ENCODE measurements at places on chromosomes 1 and 21.
A peak's percentile ranks its signal among the peaks of the same experiment; 100 is the strongest.

DNA sequence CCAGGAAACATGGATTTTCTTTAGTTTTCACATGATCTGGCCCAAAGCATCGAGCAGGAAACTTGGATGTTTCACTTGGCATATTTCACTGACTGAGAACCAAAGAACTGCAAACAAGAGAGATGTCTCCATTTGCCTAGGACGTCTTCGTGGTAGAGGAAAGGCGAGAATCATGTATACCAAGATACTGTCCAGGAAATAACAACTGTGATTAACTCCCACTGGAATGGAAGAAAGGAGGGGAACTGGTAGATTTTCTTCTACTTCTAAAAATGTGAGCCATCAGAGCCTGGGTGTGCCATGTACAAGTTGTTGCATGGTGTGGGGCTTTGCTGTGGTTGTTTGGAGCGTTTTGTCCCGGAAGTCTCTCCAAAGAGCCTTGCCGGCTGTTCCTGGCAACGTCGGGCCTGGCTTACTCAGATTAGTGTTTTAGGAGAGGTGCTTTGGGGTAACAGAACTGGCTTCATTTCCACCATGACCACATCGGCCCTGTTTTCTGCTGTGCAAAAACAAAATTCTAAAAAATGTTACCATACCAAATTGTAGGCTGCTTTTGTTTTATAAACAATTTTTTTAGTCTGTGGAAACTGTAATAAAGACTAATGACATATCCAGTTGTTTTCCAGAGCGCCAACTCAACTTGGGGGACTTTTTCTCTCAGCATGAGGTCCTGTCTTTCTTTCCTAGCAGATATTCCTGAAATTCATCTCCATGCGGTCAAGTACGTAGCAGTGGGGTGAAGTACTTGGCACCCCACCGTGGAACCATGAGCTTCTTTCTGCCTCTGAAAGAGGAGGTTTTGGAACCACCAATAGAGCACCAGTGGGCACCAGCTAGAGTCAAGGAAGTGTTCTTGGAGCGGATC, 118.3 kb downstream of the TM2D1 start:
- DNase-seq = no peak

- DNase-seq = no peak
These were observed 290.0 kb downstream of the S1PR1 start for GRCh38 chr1:101526813-101527212.

DNA sequence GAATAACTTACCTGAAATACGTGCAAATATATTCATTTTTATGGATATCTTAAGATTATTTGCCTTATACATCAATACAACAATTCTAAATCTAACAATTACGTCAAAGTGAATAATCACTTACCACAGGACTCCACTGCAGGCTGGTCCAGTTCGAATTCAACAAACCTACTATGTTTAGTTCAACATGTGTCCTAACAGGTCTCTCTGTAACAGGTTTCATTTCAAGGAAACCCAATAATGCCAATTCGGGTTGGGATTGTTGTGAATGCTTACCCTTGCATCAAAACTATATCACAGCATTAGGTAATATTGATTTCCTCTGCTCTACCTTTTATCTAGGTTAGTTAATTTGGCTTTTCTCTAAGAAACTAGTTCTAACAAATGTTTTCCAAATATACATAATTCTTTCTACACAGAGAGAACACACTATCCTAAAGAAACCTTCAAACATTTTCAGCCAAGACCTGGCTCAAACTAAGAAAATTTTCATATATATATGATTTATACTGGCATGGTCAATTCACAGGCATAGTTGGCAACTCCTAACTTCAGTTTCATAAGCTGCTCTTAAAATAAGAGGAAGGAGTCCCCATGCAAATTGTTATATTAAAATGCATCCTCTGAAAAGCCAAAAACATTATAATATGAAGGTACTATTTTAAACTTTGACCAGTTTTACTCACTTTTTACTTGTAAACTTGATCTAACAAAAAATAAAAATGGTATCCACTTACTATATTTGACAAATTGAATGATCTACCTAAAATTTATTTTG, 4.5 kb downstream of the IVNS1ABP start:
- DNase-seq = no peak

DNA sequence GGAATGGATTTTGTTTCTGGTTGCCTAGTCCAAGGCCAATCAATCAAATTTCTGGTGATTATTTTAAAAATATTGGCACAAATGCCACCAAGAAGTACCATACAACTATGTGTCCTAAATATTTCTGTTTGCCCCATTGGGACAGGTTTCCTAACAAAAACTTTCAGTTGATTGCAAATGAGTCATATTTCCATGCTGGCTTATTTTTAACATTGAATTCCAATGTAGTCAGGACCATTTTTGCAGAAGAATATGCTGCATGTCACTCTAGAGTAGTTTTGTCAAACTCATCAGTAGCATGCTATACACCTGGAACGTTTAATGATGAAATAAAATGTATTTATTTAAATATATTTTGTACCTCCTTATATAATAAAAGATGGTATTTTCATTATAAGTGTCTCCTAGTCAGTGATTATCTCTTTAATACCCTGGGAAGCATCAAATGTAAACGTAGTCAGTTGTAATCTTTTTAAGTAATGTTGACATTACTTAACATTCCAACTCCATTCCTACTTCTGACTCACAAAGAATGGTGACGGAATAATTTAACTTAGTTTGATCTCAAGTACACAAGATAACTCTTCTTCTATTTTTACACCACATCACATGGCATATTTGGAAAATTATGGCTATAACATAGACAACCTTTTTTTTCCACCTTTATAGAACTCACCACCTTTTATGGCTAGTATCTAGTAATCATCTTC, 39.0 kb upstream of the USH2A start:
- DNase-seq = no peak

DNA sequence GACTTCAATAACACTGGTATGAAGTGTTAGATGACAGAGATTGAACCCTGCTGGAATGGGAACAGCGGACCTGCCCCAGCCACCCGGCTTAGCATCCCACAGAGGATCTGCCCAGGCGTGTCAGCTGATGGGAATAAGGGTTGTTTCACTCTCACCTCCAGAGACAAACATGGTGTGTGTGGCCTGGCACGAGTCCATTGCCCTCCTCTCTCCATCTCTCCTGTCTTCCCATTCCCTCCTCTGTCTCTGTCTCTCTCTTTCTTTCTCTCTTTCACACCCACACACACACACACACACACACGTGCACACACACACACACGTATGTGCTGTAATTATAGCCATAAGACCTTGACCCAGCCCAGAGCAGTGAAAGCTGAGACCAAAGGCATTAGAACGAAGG, 200.2 kb downstream of the HIVEP3 start:
- DNase-seq = no peak

GRCh38 chr1:164602101-164602422, 43.1 kb downstream of the PBX1 start:
- no peak for DNase-seq

DNA sequence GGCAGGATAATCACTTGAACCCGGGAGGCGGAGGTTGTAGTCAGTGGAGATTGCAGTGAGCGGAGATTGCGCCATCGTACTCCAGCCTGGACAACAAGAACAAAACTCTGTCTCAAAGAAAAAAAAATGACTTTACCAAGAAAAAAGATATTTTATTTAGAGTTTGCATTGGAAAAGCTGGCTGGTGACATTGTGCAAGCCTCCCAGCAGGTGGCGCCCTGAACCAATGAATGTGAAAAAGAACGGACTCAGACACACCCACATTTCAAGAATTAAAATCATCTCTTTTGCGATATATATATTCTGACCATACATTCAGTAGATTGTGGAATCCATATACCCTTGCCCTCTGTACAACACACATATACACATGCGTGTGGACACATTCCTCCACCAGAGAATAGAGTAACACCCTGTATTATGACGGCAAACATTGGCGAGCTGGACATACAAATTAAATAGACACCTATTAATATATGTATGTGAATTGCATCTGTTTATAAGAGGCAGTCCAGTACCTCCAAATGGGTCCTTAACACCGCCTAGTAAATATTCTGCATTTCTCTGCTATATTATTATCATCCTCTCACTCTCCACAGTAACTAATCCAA, 39.0 kb upstream of the CADM3 start:
- no peak for DNase-seq

DNA sequence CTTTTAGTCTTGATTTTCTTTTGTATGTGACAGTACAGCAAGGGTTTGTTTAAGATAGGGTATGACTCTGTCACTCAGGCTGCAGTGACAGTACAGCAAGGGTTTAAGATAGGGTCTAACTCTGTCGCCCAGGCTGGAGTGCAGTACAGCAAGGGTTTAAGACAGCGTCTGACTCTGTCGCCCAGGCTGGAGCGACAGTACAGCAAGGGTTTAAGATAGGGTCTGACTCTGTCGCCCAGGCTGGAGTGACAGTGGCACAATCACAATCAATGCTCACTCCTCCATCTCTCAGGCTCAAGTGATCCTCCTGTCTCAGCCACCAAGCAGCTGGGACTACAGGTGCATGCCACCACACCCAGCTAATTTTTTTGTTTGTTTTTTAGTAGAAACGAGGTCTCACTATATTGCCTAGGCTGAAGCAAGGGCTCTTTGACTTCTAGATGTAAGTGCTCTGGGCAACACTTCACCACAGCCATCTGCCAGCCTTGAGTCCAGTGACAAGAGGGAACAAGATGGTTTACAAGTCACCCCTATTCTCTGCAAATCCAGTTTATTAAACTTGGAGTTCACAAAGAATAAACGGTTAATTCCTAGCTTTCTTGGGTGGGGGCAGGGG, 965 bp upstream of the SH2D5 start:
- DNase-seq = no peak

- DNase-seq = no peak
These were observed 19.9 kb upstream of the ZNF678 start for GRCh38 chr1:227543283-227544066.

DNA sequence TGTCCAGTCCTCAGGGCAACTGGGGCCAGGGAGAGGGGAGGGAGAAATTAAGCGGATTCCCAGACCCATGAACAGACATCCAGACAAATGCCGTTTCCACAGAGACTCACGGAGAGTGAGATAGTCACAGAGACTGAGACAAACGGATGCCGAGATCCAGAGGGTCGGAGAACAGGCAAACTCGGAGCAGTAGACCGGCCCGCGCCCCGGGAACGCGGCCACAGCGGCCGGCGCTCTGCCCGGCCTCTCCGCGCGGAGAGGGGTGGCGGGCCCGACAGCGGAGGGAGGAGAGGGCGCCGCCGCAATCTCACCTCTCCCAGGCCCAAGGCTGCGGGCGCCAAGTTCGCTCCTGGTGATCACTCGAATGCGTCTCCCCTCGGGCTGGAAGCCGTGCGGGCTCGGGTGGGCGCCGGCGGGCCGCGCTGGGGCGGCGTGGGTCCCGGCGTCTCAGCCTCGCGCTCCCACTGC, 831 bp upstream of the FOXD2 start:
- no peak for DNase-seq

- no peak for DNase-seq
These were observed 25.6 kb downstream of the GPA33 start for GRCh38 chr1:167064621-167065020.

DNA sequence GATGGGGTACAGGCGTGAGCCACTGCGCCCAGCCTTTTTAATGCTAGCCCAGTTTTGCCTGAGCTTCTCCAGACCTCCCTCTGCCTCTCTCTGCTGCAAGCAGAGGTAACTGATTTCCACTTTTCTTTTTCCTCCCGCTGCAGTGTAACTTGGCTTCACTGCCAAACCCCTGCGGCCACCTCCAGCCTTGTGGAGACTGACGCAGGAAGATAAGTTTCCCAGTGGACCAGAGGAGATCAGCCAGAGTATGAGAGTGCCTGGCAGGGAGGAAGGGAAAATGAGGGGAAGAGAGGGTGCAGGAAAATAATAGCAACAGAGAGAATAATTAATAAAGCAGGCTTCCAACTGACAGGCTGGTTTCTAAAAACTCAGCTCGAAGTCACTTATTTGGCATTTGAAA, 143.7 kb downstream of the PCNX2 start:
- DNase-seq = no peak

GRCh38 chr1:155286544-155286943, 9.3 kb downstream of the HCN3 start:
- no peak for DNase-seq

- no peak for DNase-seq
These were observed 21.3 kb upstream of the COL18A1 start for GRCh38 chr21:45383615-45384201.

DNA sequence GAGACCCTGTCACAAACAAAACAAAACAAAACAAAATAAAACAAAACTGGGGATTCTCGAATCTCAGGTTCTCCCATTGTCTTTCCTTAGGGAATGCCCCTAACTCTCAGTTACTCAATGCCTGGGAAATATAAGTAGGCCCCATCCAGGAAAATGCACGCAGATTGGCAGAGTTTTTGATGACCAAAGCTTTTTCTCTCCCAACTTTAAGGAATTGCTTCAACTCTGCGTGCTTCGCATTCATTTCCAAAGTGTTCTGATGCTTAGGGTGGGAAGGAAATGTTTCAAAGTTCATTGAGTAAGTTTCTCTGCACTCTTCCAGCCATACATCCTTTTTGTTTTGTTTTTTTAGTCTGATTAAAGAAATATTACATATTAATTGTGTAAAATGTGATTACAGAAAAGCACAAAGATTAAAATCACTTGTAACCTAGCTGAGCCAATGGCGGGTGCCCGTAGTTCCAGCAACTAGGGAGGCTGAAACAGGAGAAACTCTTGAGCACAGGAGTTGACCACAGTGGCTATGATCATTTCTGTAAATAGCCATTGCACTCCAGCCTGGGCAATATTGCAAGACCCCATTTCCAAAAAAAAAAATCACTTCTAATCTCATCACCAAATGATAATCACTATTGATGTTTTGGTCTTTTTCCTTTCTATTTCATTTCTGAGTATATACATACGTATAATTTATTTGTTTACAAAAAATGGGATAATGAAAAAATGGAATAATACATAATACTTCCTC, 18.4 kb upstream of the EVI5 start:
- no peak for DNase-seq

GRCh38 chr1:110675060-110675791, 486 bp upstream of the KCNA3 start:
- no peak for DNase-seq

GRCh38 chr1:201450721-201451291, 18.2 kb downstream of the PHLDA3 start:
- DNase-seq = no peak

- peak; percentile 65 for DNase-seq
These were observed 1.0 kb downstream of the DNAJB4 start for GRCh38 chr1:78005755-78006154.

DNA sequence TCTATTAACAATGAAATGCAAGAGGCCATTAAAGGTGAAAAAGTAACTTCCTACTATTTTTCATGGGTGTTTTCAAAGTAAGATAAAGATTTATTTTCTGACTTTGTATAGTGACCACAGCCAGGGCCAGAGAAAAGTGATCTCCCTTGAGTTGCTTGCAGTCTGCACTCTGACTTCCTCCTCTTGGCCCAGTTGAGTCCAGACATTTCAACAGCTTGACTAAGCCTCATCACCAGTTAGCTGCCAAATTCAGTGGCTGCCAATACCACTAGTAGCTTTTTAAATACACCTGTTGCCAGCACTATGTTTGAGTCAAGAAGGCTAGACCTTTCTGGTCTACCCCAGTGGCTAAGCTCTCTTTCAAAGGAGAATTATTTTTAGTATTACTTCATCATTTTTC, 3.7 kb upstream of the NEK7 start:
- no peak for DNase-seq

- DNase-seq = no peak
These were observed 1357.7 kb downstream of the NCAM2 start for GRCh38 chr21:22355949-22356348.

- DNase-seq = no peak
These were observed 16.5 kb upstream of the HDAC1 start for GRCh38 chr1:32275424-32275823.

- no peak for DNase-seq
These were observed 286.1 kb downstream of the LRRIQ3 start for GRCh38 chr1:73911849-73912248.
